ENCODE measurements at places on chromosomes 2 and 18. TPM values are rescaled to one million over a fixed set of nuclear protein-coding genes. Genes with fewer than 3 reads are reported as not detected.

- DNase-seq: peak; percentile 80
Measured at GRCh38 chr2:46850742-46851141, 64.9 kb downstream of the MCFD2 start.

The DSG1 gene
- not detected for total RNA-seq

- DNase-seq: no peak
Measured at GRCh38 chr2:109353806-109354745, 225.1 kb downstream of the SH3RF3 start.

GRCh38 chr2:8346208-8346607, 335.6 kb upstream of the ID2 start:
- no peak for DNase-seq

- no peak for DNase-seq
Measured at GRCh38 chr2:12223732-12224131, 477.3 kb downstream of the LPIN1 start.

The SOWAHC gene
- 11.5 TPM for total RNA-seq

The PDCD1 gene
- not detected for total RNA-seq

DNA sequence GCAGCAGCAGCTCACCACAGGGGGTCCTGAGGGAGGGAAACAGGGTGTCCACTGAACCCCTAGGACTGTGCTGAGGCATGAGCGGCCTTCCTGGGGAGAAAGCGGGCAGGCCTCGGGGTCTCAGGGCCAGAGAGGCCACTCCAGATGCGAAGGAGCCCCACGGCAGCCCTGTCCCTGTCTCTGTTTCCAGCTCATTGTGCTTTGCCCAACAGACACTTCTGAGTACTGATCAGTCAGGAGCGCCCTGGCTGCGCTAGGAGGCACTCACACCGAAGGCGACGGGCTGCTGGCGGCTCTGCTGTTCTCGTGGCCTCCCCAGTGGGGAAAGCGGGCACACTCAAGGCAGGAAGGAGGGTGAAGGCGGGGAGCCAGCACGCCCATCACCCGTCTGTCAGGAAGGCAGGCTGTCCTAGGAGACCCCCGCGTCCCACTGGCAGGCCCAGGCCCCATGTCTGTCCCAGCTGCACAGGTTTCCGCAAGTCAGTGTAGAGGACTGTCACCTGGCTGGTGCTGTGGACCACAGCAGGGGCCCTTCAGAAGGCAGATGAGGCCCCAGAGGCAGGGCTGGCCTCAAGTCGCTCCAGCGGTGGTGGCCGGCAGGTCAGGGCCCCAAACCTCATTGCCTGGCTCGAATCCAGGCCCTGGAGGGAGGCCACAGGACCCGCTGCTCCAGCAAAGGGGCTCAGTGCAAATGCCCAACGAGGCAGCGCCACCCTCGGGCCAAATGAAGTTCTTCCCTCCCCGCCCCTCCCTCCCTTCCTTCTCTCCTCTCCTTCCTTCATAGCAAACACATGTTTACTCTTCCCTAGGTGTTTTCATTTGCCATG, 6.8 kb downstream of the ESPNL start:
- DNase-seq: peak; percentile 39

GRCh38 chr18:58152891-58153290, 108.9 kb downstream of the NEDD4L start:
- no peak for DNase-seq

DNA sequence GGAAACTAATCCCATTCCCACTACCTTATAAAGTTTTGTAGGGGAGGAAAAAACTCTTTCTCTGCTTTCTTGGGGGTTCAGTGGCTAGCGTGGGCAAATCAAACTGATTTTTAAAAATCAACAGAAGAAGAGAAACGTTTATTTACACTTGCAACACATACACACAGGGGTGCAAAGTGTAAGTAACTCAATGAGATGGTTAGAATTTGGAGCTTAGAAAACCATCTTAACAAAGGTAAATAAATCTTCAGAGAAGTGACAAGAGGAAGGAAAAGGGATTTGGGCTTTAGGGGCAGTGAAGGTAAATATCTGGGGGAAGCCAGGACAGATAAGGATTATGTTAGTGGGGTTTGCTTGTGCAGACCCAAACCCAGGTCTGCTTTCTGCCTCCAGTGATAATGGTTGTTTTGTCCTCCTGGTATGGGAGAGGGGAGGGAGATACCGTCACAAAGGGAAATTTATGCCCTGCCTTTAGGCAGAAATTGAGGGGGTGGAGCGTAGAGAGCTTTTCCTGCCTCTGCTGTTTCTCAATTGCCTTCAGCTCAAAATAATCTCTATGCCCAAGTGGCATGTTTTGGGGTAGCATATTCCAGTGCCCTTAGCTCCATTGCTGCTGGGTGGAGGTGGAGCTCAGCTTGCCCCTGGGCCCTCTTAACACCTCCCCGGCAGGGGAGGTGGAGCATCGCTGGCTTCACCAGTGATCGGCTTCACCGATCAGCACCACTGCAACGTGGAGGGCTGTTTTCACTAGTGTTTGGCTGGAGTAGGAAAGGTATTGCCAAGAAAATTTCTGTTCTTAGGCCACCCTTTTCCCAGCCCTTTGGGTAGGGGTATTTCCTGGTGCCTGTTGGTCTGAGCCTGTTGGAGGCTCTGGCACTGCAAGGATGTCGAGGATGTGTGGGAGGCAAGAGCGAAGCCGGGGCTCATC, 92.2 kb downstream of the TEX51 start:
- DNase-seq: no peak

The VAMP5 gene
- total RNA-seq: 85.9 TPM

The MC5R gene
- total RNA-seq: not detected

DNA sequence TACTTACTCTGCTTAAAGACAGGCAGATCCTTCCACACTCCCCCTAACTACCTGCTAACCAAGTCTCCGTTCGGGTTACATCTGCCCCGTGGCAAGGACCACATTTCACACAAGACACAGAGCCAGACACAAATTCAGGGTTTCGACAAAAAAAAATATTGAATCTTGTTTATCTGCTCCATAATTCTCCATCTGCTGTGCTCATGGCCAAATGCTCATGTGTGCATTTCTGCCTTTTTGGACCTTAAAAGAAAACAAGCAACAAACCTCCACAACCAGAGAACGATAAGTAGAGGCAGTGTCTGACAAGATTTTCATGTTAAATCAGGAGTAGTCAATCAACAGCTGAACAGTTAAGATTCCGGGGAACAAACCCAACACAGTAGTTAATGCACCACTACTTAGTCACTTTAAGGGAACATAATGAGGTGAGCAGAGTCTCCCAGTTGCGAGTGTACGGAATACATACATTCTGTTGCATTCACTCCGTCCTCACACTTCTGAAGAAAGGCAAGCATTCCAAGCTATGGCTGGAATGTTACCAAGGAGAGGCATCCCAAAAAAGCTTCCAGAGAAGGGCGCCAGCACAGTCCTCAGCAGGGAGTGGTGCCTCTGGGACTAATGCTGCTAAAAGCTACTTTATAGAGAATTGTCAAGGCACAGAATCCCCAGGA, 121.0 kb downstream of the ANKRD44 start:
- DNase-seq: no peak

- DNase-seq: no peak
Measured at GRCh38 chr2:185174353-185174752, 564.3 kb upstream of the FSIP2 start.

DNA sequence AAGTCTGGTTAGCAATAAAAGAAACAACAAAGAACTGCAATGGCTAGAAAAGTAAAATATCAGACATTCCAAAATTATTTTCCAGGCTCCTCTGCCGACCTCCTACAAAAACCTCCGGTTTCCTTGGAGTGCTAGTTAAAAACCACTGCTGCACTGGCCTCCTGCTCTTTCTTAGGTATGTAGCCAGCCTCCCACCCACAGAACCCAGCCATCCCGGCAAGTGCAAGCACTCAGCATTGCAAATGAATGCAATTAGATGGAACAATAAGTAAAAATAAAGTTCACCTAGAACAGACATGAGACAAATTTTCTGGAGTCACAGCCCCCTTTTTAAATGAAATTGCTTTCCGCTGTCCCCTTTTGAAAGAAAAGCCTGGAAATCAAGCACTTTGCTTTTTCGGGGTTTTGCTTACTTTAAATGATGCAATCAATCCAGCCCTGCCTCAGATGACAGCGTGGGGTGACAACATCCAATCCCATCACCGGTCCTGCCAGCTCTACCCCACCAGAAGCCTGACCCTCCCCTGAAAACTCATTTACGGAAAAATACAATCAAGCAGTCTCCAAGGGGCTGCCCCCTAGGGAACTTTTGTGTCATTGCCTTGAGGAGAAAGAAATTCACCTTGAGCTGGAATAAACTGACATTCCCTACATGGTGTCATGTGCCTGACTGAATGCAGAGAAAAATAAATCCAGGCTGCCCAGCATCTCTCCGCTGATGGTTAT, 199.8 kb downstream of the EPHA4 start:
- DNase-seq: no peak

- no peak for DNase-seq
Measured at GRCh38 chr2:30262716-30263309, 31.5 kb downstream of the LBH start.

DNA sequence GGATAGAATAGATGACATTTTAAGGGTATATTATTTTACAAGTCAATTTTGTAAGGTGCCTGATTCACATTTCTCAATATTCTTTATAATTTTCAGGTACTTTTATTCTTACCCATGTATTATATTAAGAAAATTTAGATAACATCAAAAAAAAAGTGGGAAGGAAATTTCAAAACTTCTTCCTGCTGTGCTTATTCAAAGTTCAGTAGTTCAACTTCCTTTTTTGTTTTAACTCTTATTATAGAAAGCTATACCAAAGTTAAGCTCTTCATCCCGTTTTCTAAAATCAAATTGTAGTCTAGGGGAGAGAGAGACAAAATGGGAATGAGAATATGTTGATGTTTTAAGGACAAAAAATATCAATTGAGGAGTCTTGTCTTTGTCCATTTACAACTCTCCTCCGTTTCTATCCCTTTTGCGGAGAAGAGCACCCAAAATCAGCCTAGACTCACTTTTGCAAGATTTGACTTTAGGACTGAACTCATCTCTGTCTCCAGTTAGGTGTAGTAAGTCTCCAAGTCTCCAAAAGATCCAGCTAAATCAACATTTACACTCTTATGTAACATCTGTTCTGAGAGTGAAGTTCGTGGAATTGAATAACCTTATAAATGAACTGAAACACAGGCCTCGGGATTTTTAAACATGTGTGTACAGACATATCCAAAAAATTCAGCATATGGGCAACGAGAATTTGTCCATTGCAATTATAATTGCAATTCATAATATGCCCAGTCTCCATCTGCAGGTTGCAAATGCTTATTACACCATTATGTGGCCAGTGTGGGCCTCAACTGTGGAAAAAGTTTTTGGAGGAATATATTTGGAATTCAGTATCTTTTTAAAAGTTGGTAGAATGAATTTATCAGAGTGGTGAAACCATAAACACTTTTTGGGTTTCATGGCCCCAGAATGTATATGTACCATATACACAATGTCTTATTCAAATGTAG, 23.9 kb downstream of the FAM124B start:
- DNase-seq: no peak

The EPC2 gene
- 19.0 TPM for total RNA-seq

DNA sequence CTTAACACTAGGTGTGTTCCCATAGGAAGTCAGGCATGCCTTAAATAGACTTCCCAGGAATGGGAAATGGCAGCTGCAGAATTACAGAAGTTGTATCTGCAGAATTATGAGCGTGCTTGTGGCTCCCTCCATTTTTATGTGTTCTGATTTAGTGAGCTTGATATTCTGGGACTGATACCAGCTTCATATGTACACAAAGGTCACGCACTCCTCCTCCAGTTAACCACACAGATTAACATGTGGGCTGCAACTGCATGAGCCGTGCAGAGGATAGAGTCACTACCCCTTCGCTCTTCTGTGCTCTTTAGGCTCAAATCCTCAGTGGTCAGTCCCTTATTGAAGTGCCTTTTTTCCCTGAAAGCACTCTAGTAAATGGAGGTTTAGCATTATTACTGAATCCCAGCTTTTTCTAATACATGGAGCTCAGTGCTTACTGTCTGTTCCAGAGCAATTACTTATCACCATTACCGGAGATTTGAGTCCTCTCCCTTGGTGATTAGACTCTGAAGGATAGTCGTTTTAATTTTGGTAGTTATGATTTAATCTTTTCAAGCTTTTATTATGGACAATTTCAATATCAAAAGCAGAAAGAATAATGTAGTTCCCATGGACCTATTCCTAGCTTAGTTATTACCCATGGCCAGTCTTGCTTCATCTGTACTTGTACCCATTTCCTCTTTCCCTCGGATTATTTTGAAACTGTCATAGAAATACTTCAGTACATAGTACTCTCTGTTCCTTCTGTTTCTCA, 238.3 kb downstream of the PRKCE start:
- DNase-seq: no peak

The SERPINB10 gene
- total RNA-seq: not detected

The TRABD2A gene
- total RNA-seq: 0.99 TPM

- no peak for DNase-seq
Measured at GRCh38 chr18:49431165-49431962, 29.1 kb downstream of the DYM start.

DNA sequence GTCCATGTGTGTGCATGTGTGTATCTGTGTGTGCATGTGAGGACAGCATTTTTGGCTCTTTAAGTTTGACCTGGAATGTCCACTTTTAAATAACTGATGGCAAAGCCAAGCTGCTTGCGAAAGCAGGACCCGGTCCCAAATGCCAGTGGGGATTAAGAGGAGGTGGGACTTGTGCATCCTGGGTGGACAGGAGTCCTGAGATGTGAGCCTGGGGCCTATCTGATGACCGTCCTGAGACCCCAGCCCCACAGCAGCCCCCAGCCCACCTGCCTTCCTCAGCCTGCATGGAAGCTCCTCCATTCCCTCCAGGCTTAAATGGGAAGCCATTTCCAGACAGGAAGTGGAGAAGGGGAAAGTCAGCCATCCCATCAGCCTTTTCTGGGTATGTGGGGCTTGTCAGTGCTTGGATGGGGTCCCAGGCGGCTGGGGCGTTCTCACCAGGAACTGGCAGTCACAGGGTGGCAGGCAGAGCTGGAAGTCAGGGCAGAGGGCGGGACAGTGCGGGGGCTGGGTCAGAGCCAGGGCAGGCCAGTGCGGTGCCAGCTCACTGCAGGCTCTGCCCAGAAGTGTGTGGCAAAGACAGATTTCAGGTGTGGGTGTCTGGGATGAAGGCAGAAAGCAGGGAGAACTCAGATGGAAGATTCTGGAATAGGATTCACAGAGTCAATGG, 117.8 kb downstream of the ACKR3 start:
- DNase-seq: no peak

GRCh38 chr2:9772999-9773902, 70.0 kb upstream of the TAF1B start:
- no peak for DNase-seq

The PPP4R1 gene
- total RNA-seq: 84.8 TPM

The C2orf72 gene
- total RNA-seq: 2.0 TPM

The IL18R1 gene
- total RNA-seq: 0.22 TPM

- DNase-seq: no peak
Measured at GRCh38 chr2:187936228-187936627, 355.4 kb upstream of the GULP1 start.

DNA sequence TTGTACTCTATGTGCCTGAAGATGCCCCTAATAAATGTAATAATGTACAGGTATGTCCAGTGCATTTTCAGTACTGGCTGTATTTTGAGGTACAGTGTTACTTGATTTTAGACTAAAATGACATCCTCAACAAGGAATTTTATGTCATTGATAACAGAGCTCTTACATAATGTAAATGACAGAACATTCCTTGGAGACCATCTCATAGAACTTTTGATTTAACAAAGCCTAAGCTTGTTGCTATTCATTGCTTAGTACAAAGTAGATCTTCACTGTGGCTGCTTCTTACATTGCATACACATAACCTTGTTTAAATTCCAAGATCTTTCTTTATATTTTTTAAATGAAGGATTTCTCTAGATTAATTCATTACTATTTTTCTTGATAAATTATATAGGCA, 24.1 kb downstream of the DYNC1I2 start:
- DNase-seq: no peak

- DNase-seq: no peak
Measured at GRCh38 chr18:72114801-72115594, 429.1 kb downstream of the CBLN2 start.

All from lung microvascular endothelial cell (primary cell).